Ascending aorta (tissue), 2 donors: ENCODE measurements at places on chromosomes 2 and 18. TPM values are rescaled to one million over a fixed set of nuclear protein-coding genes. Genes with fewer than 3 reads are reported as not detected.
A peak's percentile ranks its signal among the peaks of the same experiment; 100 is the strongest.

DNA sequence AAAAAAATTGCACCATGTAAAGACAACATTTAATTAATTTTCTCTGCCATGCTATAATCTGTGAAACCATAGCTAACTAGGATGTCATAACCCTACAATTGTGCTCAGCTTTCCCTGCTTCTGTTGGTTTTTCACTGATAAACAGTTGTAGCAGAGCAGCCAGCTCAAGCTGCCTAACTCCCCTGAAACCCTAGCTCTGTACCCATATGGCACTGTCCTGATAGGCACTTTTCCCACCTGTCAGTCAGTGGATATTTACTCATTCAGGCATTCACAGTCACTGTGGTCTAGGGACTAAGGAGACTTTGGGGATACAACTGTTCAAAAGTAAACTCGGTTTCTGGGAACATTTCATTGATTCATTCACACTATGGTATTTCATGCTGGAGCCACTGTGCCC lies 407.0 kb downstream of the DSEL start:
- no peaks in the 10 kb centered on the region for H3K36me3 ChIP-seq
- H3K4me1 ChIP-seq, result no peaks in the 10 kb centered on the region
- DNase-seq, result no peak
- H3K27ac ChIP-seq, result no peak overlapping the region
- H3K27me3 ChIP-seq, result no peaks in the 10 kb centered on the region

DNA sequence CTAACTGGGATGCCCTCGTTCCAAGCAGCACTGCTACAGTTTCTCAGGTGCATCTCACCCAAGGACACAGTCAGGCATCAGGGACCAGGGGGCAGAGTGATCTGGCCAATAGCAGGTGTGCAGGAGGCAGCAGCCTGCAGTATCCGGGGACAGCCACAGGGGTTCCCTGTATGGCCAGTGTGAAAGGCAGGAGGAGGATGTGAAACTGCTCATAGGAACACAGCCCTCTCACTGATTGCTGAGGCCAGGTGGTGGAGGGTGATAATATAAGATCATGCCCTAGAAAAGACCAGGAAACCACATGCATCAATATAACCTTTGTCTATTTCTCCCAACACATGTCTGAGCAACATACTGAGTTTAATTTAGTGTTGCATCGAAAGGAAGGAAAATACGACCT lies 112.7 kb upstream of the TACR1 start:
- no peak overlapping the region for H3K27ac ChIP-seq
- no peak for DNase-seq
- H3K4me1 ChIP-seq, result no peaks in the 10 kb centered on the region
- H3K36me3 ChIP-seq, result no peaks in the 10 kb centered on the region
- no peak overlapping the region for H3K4me3 ChIP-seq

GRCh38 chr18:55403421-55403949 lies 184.5 kb downstream of the TCF4 start:
- no peaks in the 10 kb centered on the region for H3K27me3 ChIP-seq
- H3K4me1 ChIP-seq, result peaks cover 14% of the 10 kb centered on the region
- H3K27ac ChIP-seq, result peak overlapping the region; percentile 65
- peak overlapping the region; percentile 63 for H3K4me3 ChIP-seq

- H3K27ac ChIP-seq, result no peak overlapping the region
- no peaks in the 10 kb centered on the region for H3K4me1 ChIP-seq
- H3K4me3 ChIP-seq, result no peak overlapping the region
- no peaks in the 10 kb centered on the region for H3K36me3 ChIP-seq
- H3K27me3 ChIP-seq, result no peaks in the 10 kb centered on the region
- no peak for DNase-seq
Observed at GRCh38 chr2:192051533-192051932, 143.2 kb downstream of the TMEFF2 start.

Gene FBLN7
- total RNA-seq, result 0.43 TPM

Gene AKAIN1
- not detected for total RNA-seq

DNA sequence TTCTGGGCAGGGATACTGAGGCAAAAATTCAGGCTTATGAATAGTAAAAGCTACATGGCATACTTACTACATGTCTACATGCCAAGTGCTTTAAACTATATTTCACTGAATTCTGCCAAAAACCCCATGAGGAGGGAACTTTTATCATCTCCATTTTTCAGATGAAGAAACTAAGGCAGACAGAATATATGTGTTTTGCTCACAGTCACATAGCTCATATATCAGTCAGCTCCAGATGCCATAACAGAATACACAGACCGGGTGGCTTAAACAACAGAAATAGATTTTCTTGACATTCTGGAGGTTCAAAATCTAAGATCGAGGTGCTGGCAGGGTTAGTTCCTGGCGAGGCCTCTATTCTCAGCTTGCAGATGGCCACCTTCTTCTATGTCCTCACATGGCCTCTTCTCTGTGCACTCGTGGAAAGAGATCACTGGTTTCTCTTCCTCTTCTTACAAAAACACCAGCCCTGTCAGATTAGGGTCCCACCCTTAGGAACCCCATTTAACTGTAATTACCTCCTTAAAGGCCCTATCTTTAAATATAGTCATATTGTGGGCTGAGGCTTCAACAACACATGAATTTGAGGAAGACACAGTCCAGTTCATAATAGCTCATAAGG lies 27.1 kb upstream of the CREB1 start:
- DNase-seq, result no peak
- H3K4me3 ChIP-seq, result no peak overlapping the region
- no peaks in the 10 kb centered on the region for H3K4me1 ChIP-seq
- H3K36me3 ChIP-seq, result no peaks in the 10 kb centered on the region

- no peak overlapping the region for H3K27ac ChIP-seq
- no peak overlapping the region for H3K4me3 ChIP-seq
- H3K27me3 ChIP-seq, result no peaks in the 10 kb centered on the region
- H3K36me3 ChIP-seq, result peaks cover 7% of the 10 kb centered on the region
Observed at GRCh38 chr2:191835539-191836350, 11.1 kb downstream of the CAVIN2 start.

Gene VIL1
- total RNA-seq, result not detected

- no peak overlapping the region for H3K27ac ChIP-seq
- no peaks in the 10 kb centered on the region for H3K4me1 ChIP-seq
- H3K27me3 ChIP-seq, result no peaks in the 10 kb centered on the region
- DNase-seq, result no peak
- H3K4me3 ChIP-seq, result no peak overlapping the region
Observed at GRCh38 chr2:196219671-196220070, 48.3 kb upstream of the STK17B start.

GRCh38 chr2:97645112-97645694 lies 659 bp upstream of the COX5B start:
- H3K27ac ChIP-seq, result peak overlapping the region; percentile 98
- H3K4me3 ChIP-seq, result peak overlapping the region; percentile 92
- DNase-seq, result no peak
- H3K36me3 ChIP-seq, result peaks cover 26% of the 10 kb centered on the region

Gene USP37
- 11.8 TPM for total RNA-seq

GRCh38 chr2:240433973-240434727 lies 1.3 kb upstream of the GPC1 start:
- H3K4me1 ChIP-seq, result peaks cover 28% of the 10 kb centered on the region
- H3K27me3 ChIP-seq, result no peaks in the 10 kb centered on the region
- peak overlapping the region; percentile 98 for H3K4me3 ChIP-seq
- H3K36me3 ChIP-seq, result no peaks in the 10 kb centered on the region
- DNase-seq, result peak; percentile 93

DNA sequence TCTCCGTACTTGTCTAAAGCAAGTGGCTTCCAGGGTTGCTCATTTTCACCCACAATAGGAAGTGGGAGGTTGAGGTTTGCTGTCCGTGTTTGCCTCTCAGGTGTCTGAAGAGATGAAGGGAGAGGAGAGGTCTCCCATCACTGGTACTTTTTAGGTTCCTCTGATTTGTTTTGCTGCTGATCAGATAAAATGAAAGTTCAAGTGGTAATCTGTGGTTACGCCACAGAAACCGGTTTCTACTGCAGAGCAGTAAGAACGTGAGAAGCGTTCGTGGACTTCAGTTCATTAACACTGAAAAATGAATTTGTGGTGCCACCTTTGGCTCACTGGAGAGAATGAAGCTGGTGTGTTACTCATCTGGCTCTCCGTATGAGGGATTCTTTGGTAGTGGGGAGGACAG lies 118.2 kb downstream of the GBX2 start:
- DNase-seq, result no peak
- H3K4me1 ChIP-seq, result no peaks in the 10 kb centered on the region
- H3K27me3 ChIP-seq, result no peaks in the 10 kb centered on the region
- H3K4me3 ChIP-seq, result no peak overlapping the region
- H3K27ac ChIP-seq, result no peak overlapping the region

Gene FTCDNL1
- 3.4 TPM for total RNA-seq

Gene ZNF892
- 1.4 TPM for total RNA-seq

DNA sequence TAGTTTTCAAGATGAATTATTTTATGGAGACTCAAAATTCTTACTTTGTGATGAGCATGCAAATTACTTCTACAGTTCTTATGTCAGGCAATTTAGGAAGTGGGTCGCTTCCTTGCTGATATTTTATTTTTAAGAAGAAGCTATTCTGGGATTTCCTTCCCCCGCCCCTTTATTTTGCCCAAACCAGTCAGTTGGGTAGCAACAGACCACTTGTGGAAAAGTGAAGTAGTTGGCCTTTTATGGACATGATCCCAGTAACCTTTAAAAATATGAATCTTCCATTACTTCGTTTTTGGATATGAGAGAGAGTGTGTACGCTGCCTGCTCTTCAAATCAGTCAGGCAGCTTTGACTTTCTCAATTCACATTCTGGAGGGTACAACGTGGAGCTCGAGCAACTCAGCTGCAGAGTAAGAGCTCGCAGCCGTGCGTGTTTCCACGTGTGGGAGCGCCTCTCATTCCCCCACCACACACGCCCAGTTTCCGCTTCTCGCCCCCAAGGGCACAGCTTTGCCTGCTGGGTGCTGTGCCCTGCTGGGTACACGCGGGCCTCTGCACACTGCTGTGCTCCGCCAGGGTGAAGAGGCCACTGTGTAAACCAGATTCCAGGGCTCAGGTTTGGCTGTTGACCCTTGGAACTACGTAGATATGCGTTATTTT lies 92.6 kb downstream of the ITGB1BP1 start:
- H3K27ac ChIP-seq, result peak overlapping the region; percentile 37
- H3K27me3 ChIP-seq, result no peaks in the 10 kb centered on the region
- H3K4me3 ChIP-seq, result no peak overlapping the region
- DNase-seq, result no peak

- DNase-seq, result no peak
- no peaks in the 10 kb centered on the region for H3K4me1 ChIP-seq
- no peak overlapping the region for H3K27ac ChIP-seq
- H3K36me3 ChIP-seq, result no peaks in the 10 kb centered on the region
- no peaks in the 10 kb centered on the region for H3K27me3 ChIP-seq
Observed at GRCh38 chr18:63004466-63005089, 289.2 kb downstream of the PHLPP1 start.

DNA sequence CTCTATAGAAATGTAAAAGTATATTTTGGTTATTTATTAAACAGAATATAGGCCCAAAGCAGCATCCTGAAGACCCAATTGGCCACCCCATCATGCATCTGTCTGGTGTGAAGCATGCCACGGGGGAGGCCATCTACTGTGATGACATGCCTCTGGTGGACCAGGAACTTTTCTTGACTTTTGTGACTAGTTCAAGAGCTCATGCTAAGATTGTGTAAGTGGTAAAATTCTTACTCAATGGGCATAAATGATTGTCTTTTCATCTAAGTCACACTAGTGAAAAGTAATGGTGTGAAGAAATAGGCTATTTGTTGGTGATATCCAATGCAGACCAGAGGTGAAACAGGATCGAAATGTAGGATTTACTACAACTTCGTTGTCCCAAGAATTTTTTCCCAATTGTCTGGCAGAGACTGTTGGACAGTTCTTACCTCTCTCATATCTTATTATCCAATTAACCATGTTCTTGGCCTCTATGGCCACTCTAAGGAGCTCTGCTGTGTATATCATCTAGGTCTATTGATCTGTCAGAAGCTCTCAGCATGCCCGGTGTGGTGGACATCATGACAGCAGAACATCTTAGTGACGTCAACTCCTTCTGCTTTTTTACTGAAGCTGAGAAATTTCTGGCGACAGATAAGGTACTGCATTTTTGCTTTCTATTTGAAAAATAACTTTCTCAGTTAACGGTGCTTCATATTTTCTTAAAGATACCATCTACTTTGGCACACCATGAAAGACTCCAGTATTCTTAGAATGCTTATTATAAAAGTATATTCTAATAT lies 35.0 kb downstream of the AOX1 start:
- no peak overlapping the region for H3K4me3 ChIP-seq
- no peak overlapping the region for H3K27ac ChIP-seq
- no peaks in the 10 kb centered on the region for H3K27me3 ChIP-seq
- no peak for DNase-seq
- H3K4me1 ChIP-seq, result no peaks in the 10 kb centered on the region

GRCh38 chr2:38213619-38214167 lies 137.7 kb upstream of the CYP1B1 start:
- no peaks in the 10 kb centered on the region for H3K4me1 ChIP-seq
- no peak overlapping the region for H3K27ac ChIP-seq
- no peak overlapping the region for H3K4me3 ChIP-seq
- no peak for DNase-seq
- no peaks in the 10 kb centered on the region for H3K27me3 ChIP-seq

- H3K36me3 ChIP-seq, result no peaks in the 10 kb centered on the region
- no peaks in the 10 kb centered on the region for H3K27me3 ChIP-seq
- DNase-seq, result peak; percentile 88
Observed at GRCh38 chr2:42095923-42096408, 48.1 kb downstream of the PKDCC start.
